ENCODE measurements at places on chromosomes 3 and 15.
A peak's percentile ranks its signal among the peaks of the same experiment; 100 is the strongest.

- DNase-seq = no peak
Observed at GRCh38 chr15:53539878-53540277, 219.6 kb downstream of the WDR72 start.

GRCh38 chr3:16028604-16029003 is 145.9 kb upstream of the GALNT15 start:
- no peak for DNase-seq

DNA sequence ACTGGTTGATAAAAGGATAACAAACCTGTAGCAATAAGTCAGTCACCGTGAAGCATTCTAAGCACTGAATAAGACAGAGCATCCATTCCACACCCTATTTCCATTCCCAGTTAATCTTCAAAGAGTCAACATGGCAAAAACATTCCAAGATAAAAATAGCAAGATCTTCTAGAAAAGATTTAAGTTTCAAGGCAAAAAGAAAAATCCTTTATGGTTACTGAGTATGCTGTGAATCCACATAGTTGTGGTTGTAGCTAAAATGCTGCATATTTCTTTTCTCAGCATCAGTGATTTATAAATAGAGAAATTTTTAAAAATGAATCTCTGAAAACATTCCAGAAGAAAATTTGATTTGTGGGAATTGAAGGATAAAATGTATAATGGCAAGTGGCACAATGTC is 21.1 kb downstream of the GAP43 start:
- DNase-seq = no peak

- no peak for DNase-seq
Observed at GRCh38 chr3:52620580-52620979, 65.1 kb downstream of the PBRM1 start.

GRCh38 chr15:25859838-25860645 is 3.1 kb downstream of the ATP10A start:
- no peak for DNase-seq

DNA sequence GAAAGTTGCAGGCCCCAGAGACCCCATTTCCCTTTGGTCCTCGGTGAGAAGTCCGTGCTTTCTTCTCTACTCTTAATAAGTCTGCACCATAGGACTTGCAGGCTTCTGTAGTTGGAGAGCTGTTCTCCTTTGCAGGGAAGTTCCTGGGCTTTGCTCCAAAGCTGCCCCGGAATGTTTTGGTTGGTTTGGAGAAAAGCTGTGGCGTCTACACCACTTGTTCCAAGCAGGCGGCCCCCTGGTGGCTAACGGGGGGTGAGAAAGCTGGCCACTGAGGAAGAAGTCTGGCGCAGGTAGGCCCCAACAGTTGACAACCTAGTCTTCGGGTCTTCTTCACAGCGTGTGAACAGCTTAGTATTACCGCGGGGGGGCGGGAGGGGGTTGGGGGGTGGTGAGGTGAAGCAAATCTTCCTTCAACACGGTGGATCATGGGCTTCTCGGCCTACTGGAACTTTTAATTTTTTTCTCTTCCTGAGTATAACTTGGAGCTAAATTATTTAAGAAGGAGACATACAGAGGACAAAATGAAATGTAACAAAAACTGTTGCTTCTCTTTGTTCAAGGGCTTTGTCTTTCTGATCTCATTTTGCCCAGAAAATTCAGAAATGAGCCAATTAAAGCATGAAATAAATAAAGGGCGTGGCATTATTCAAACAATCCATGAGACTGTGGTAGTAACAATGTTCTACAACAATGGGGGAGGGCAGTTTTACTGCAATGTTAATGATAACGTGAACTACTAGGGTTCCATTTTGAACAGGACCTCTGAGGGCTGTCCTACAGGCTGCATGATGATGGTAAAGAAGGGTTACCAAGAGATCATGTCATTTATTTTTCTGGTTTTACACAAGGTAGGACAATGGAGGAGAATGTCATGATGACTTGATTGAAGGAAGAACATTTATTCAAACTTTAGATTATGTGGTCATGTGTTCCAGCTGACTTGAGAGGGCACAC is 2.2 kb upstream of the THRB start:
- peak; percentile 53 for DNase-seq

GRCh38 chr3:177906126-177906511 is 630.1 kb upstream of the KCNMB2 start:
- DNase-seq = no peak

- no peak for DNase-seq
Observed at GRCh38 chr3:32157600-32158264, 51.3 kb downstream of the GPD1L start.

GRCh38 chr15:59847968-59848367 is 156.1 kb upstream of the FOXB1 start:
- DNase-seq = no peak

GRCh38 chr15:25059698-25060471 is 105.1 kb downstream of the SNRPN start:
- peak; percentile 3 for DNase-seq

- no peak for DNase-seq
Observed at GRCh38 chr3:11288786-11289637, 16.8 kb downstream of the ATG7 start.

- DNase-seq = no peak
Observed at GRCh38 chr15:37865687-37866086, 68.8 kb upstream of the TMCO5A start.

- DNase-seq = no peak
Observed at GRCh38 chr3:193465992-193466608, 87.5 kb upstream of the ATP13A5 start.

DNA sequence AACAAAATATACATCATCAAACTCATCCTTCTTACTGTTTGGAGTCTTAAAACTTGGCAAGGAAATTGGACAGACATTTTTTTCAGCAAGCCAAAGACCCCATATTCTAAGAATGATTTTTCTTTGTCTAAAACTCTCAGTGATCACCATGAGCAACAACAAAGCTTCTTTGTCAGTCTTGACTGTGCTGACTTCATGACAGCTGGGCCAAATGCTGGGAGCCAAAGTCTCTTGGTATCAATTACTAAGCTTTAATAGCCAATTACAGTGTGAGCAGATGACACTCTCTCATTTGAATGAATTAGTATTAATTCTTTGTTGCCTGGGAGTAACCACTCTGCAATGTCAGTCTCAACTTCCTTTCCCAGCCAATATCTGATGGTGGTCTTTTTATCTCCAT is 48.1 kb upstream of the GK5 start:
- no peak for DNase-seq

DNA sequence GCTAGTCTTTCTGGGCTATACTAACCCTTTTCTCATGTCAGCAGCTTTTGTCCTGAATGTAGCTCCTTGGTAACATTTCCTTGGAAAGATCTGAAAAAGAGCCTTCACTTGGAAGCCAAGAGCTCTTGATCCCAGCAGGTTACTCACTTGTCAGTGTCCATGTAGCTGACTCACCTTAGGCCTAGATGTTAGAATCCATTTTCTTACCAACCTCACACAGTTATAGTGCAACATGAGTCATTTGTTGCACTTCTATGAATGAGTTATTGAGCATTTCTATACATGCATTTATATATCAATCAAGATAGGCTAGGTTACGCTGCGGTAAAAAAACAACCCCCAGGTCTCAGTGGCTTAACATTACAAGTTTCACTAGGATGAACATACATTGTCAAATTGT is 106.8 kb upstream of the SLC7A14 start:
- no peak for DNase-seq

DNA sequence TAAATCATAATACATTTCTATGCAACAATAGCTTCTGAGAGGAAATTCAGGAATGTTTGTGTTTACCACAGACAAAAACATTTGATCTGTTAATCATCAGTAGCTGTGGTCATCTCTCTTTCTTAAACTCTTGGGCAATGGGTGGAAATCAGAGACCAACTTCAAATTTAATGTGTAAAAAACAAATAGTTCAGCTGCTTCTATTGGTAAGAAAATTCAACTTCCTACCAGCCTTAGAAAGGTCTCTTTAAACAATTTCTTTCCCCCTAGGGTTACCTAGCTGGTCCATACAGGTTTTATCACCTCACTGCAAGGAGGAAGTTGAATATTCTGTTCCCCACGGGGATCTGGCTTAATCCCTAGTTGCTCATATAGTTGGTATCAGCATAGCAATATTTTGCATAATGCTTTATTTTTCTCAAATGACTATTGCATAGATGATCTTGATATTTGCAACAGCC is 20.3 kb upstream of the PPP4R2 start:
- DNase-seq = no peak

GRCh38 chr3:160136421-160136820 is 88.8 kb upstream of the C3orf80 start:
- DNase-seq = no peak

GRCh38 chr15:51243774-51244173 is 94.6 kb downstream of the CYP19A1 start:
- no peak for DNase-seq

GRCh38 chr15:49366496-49366895 is 56.5 kb upstream of the FGF7 start:
- no peak for DNase-seq

GRCh38 chr3:42830437-42831320 is 21.4 kb downstream of the ACKR2 start:
- DNase-seq = no peak

DNA sequence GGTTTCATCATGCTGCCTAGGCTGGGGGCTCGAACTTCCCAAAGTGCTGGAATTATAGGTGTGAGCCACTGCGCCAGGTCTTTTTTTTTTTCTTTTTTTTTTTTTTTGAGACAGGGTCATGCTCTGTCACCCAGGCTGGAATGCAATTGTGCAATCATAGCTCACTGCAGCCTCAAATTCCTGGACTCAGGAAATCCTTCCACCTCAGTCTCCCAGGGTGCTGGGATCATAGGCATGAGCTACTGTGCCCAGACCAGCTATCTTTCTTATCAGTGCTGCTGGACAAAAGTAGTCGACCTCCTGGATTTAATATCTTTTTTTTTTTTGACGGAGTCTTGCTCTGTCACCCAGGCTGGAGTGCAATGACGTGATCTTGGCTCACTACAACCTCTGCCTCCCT is 60.8 kb downstream of the TFDP2 start:
- DNase-seq = no peak

- DNase-seq = peak; percentile 79
Observed at GRCh38 chr3:102229062-102229655, 205.7 kb upstream of the ZPLD1 start.

GRCh38 chr15:78402061-78402610 is 35.9 kb upstream of the IREB2 start:
- DNase-seq = no peak

GRCh38 chr3:14791343-14791945 is 27.3 kb upstream of the FGD5 start:
- DNase-seq = peak; percentile 30

- peak; percentile 63 for DNase-seq
Observed at GRCh38 chr15:25437777-25438600, 835 bp downstream of the UBE3A start.

GRCh38 chr3:169575381-169575780 is 88.1 kb downstream of the MECOM start:
- no peak for DNase-seq

DNA sequence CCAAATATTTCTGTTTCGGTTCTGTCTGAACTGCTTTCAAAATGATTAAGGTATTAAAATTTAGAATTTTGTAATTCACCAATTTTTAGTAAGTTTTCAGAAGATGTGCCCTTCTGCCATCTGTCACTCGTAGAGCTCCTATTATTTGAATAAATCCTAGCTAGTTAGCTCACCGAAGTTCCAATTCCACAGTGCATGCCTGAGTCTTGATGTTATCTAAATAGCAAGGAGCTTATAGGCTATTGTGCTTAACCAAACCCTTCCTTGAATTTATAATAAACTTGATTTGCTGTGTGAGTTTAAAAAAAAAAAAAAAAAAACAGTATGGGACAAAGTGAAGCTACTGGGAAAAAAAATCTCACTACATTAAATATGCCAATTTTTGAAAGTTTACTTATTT is 18.7 kb downstream of the ATP13A3 start:
- no peak for DNase-seq

DNA sequence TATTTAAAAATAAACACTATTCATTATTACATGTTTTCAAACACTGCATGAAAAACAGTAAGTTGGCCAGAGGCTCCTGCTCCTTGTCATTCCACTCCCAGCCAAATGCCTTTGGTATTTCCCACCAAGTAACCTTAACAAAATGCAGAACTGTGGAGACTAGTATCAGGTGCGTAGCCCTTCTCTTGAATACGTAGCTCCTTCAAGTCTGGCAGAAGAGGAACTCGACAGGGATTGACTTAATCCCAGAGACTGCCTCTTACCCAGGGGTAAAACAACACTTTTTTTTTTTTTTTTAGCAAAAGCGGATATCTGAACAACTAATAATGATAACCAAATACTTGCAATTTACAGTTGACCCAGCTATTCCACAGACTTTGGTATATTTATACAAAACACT is 738 bp downstream of the COMMD2 start:
- DNase-seq = no peak

DNA sequence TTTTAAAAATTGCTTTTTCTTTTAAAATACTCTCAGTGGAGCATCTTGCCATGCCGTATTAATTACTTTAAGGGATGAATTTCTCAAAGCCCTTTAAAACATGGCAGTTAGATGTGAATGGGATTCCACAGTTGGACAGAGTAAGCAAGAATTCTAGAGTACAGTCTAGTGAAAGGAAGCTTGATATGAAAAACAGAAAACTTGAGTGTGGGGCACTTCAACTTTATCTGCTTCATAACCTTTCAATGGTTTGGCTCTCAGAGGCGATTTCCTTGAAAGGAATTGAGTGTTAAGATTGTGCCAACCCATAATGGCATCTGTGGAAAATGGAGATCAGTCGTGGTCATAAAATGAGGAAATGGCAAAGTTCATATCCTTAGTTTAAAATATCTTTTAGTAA is 127.7 kb upstream of the SAMMSON start:
- no peak for DNase-seq

DNA sequence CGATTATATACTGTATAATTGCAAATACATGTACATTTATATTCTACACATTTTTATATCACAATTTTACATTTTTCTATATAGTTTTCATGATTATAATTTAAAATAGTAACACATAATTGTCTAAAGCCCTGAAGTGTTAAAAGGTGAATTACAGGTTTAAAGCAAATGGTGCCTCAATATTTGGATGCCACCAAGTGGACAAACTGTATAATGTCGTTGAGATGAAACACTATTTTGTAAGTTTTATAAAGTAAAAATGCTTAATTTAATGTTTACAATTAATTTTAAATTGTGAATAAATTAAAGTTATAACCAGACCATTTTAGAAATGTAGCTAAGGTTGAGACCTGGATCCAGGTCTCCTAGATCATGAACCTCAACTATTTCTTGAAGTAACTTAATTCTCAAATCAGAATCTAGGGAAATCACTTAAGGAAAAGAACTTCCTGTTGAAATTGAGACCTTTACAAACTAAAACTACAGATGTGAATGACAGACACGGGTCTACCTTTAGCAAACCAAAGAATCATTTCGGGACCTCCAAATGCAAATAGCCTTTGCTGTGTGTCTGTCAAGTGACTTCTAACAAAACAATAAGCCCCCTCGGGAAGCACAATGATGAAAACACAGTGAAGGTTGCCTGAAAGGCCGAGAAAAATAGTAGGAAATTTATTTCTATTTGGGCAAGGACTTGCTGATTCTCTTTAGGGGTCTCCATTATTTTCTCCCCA is 37.8 kb downstream of the EHHADH start:
- no peak for DNase-seq

DNA sequence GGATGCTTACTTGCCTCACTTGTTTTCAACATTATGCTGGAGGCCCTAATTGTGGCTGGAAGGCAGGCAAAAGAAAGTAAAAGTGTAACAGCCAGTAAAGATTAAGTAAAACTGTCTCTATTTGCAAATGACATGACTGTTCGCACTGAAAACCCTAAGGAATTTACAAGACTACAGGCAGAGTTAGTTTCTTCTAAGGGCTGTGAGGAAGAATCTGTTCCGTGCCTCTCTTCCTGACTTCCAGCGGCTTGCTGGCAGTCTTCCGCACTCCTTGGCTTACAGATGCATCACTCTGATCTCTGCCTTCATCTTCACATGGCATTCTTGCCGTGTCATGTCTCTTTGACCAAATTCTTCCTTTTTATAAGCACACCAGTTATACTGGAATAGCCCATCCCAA is 86.1 kb downstream of the DLG1 start:
- DNase-seq = no peak

Data from mesothelial cell of epicardium (in vitro differentiated cells).